ENCODE measurements at places on chromosomes 1 and 21.

- DNase-seq: no peak
Observed at GRCh38 chr1:201566933-201567801, 28.2 kb downstream of the NAV1 start.

- no peak for DNase-seq
Observed at GRCh38 chr1:59718989-59719360, 95.8 kb upstream of the HOOK1 start.

- DNase-seq: no peak
Observed at GRCh38 chr1:185388346-185388745, 71.3 kb upstream of the IVNS1ABP start.

- no peak for DNase-seq
Observed at GRCh38 chr1:3336641-3337630, 117.5 kb upstream of the ARHGEF16 start.

- no peak for DNase-seq
Observed at GRCh38 chr21:38931291-38931690, 125.6 kb downstream of the ETS2 start.

DNA sequence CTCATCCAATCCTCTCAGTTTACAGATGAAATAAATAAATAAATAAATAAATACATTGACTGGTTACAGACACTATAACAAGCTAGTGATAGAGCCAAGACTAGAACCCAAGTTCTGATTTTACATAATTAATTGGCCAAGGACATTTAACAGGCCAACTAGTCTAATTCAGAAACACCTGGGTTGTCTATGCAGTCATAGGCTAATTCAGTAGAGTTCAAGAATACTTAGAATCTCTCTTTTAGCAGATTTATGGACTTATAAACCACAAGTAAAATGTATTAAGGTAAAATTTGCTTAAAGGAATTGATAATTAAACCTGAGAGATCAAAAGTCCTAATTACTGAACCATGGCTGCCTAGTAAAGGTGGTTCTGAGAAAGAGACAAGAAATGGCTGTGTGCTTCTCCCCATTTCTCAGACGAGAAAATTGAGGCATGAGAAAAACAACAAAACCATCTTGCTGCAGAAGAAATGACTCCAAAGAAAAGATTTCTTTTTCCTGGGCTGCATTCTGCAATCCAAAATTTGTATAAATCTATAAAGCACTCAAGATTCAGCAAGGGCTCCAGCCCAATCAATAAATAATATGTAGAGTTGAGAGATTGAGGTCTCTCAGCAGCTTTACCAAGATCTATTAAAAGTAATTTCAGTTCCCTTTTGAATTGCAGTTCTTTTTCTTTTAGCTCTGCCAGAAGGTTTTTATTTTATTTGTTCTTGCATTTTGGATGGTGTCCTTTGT is 98.3 kb downstream of the DUSP10 start:
- DNase-seq: peak; percentile 21

GRCh38 chr1:119159966-119160365 is 19.5 kb upstream of the WARS2 start:
- no peak for DNase-seq
